ENCODE measurements at places on chromosomes 3 and 15.

DNA sequence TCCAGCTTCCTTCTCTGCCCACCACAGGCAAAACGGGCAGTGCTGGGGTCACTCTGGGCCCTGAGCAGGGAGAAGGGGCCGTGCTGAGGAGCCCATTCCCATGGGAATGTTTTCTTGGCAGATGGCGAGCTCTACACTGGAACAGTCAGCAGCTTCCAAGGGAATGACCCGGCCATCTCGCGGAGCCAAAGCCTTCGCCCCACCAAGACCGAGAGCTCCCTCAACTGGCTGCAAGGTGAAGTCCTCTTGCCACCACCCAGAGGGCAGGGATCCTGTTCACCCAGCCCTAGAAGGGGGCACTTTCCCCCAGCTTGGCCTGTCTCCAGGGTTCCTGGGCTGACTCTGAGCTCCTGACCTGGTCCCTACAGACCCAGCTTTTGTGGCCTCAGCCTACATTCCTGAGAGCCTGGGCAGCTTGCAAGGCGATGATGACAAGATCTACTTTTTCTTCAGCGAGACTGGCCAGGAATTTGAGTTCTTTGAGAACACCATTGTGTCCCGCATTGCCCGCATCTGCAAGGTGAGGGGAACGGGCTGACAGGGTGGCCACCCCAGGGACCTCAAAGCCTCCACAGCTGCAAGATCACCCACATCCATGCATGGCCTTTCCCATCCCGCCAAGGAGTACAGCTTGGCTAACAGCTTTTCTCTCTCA, 12.4 kb downstream of the CIB1 start:
- DNase-seq, result peak; percentile 50

DNA sequence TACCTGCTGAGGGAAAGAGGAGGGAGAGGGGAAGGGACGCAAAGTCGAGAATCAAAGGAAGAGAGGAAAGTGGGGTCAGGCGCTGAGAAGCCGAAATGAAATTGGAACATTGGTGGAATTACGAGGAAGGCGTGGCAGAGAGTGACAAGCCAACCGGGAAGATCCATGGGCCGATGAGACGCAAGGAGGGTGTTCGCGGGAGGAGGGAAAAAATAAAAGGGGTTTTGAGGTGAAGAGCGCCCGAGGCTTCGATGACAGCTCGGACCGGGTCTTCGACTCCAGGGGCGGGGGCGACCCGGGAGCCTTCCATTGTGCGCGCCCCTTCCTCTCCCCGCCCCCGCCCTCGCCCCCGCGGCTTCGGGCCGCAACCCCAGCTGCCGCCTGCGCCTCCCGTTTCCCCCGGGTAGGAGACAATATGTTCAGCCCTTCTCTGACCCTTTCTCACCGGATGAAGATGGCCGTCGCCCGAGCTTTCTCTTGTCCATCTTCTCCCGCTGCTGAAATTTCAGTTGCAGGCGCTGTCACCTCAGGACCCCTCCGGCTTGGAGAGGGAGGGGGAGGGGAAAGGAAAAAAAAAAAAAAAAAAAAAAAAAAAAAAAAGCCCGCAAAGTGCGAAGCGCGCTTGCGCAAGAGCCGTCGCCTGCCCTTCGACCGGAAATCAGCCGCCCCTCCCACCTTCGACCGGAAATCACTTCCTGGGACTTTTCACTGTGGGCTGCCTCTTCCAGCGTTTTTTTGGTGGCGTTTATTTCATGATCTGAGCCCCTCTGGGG, at the start of gene SENP7:
SENP7 (minus strand) TSS at position 567 of the 773 bp plus-strand sequence; CDS start at position 485, 82 bp downstream.
- DNase-seq, result peak; percentile 45

GRCh38 chr15:86571873-86572272, 492.2 kb downstream of the AGBL1 start:
- no peak for DNase-seq

GRCh38 chr3:67947808-67948508, 293.5 kb upstream of the SUCLG2 start:
- no peak for DNase-seq

DNA sequence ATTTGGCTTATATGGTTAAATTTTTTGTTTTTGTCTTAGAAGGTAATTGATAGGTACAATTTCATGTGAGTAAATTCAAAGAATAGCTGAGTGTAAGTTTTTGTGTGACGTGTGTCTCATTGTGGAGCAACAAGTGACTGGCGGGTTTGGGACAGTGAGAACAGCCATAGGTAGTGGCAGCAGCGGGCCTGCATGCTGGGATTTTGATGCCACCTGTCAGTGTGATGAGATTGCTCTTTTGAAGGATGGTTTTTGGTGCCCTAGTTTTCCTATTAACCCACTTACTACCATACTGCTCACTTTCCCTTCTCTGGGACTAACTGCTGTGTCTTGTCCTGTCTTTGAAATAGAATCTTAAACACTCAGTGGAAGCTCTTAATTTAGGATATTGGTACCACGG, 522.6 kb downstream of the NAALADL2 start:
- DNase-seq, result no peak

DNA sequence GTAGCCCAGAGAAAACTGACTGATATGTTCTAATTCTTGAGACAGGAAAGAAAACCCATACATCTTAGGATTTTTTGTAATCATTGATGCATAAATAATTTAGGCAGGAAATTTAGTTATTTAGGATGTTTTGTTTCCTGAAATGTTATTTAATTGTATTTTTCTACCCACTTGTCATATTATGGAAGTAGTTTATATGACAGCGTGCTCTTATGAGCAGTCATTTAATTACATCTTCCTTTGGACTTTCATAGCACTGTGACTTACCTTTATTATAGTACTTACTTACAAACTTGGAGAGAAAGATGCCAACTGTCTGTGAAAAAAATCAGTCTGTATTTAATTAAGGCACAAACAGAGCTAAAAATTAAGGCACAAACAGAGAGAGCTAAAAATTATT, 65.0 kb downstream of the AKAP13 start:
- no peak for DNase-seq

- no peak for DNase-seq
Measured at GRCh38 chr15:63539521-63539920, 35.1 kb downstream of the USP3 start.

GRCh38 chr15:94004697-94005096, 226.7 kb upstream of the MCTP2 start:
- no peak for DNase-seq

GRCh38 chr3:162171970-162172369, 675.4 kb downstream of the OTOL1 start:
- DNase-seq, result no peak

DNA sequence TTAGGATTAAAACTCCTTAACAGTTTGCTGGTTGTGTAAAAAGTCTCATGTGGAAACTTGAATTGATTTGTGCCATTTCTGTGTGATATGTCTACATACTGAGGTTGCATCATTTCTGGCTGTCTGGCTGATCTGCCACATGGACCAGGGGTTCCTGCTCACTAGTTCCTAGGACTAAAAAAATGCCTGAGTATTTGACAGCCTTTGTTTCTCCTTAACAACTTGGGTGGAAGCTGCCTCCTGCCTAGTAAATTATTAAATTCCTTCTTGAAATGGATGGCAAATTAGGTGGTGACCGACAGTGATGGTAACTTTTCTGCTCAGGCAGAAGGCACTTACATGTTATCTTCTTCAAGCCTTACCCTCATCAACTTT, 226.9 kb upstream of the MRPL3 start:
- no peak for DNase-seq

DNA sequence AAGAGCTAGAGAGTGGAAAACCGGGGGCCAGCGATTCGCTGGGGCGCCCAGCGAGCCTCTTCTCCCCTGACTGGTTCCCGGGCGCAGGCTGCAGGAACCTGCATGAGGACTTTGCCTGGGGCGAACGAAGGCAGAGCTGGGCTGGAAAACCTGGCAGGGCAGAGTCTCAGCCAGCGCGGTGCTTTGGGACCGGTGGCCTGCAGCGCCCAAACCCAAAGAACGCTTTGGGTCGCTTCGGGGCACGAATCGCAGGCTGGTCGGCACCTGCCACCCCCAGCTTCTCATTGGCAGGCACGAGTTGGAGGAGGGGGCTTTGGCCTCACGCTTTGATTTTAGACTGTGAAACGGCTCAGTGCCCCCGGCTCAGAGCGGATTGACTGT, 3.0 kb downstream of the ONECUT1 start:
- no peak for DNase-seq

DNA sequence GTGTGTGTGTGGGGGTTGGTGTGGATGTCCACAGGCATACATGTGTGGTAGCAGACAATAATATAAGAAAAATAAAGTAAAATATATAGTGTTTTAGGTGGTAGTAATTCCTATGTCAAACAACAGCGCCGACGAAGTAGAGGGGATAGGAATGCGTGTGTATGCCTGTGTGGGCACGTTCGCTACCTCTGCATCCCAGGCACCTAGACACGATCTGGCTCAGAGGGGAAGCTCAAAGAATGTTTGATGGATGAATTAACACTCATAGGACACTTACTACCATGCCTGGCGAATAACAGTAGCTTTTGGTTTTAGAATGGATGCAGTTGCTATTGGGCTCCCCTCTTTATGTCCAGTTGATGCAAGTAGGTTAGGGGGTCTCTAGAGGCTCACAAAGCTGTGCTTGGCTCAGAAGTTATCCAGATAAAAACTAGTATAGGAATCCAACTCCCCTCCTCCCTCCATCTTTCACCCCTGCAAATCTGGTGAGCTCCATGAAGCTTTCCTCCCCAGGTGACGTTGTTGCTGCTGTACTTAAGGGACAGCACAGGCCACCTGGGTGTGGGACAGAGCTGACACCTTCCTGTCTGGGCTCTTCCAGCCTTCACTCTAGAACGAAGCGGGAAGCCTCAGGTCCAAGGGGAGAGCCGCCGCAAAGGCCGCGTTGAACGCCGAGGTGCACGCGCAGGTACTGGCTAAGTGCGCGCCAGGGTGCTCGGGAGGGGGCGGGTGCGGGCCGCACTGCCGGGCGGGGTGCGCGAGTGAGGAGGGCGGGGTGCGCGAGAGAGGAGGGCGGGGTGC, 192.6 kb upstream of the LYSMD4 start:
- no peak for DNase-seq

- no peak for DNase-seq
Measured at GRCh38 chr15:87211547-87211946, 1045.0 kb downstream of the NTRK3 start.

GRCh38 chr15:28021281-28022039, 77.7 kb downstream of the OCA2 start:
- peak; percentile 33 for DNase-seq

DNA sequence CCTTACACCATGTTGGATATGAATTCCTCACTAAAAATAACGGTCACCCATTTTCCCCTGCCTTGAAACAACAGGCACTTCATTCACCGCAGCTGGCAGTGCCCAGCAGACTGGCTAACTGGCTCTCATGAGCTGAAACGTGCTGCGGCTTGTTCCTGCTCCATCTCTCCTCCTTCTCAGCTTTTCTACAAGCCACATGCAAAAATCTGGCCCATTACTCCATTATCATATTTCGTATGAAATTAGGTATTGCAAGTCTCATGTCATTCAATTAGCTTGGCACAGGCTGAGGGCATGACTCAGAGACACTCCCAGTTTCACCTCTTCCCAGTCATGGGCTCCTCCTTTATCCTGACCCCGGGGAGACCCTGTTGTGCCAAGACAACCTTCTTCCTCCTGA, 60.0 kb downstream of the MAGEF1 start:
- DNase-seq, result no peak

- no peak for DNase-seq
Measured at GRCh38 chr3:133278260-133279043, 121.4 kb upstream of the BFSP2 start.

GRCh38 chr3:134144694-134145093, 106.0 kb downstream of the RYK start:
- DNase-seq, result no peak

DNA sequence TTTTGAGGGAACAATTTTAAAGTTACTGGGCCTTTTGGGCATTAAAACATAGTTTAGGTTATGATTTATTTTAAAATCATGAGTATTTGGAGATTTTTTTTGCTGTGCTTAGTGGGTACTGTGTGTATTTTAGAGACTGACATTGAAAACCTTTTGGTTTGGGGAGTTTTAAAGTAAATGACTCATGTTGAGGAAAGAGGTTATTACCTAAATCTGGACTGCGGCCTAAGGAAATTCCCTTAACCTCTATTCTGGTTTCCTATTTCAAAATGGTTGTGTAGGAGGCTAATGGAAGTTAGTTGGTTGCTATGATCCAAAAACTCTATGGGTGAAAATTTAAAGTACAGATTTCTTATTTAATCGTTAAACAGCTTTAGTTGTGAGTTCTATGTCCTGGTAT, 57.3 kb upstream of the DPH6 start:
- no peak for DNase-seq

DNA sequence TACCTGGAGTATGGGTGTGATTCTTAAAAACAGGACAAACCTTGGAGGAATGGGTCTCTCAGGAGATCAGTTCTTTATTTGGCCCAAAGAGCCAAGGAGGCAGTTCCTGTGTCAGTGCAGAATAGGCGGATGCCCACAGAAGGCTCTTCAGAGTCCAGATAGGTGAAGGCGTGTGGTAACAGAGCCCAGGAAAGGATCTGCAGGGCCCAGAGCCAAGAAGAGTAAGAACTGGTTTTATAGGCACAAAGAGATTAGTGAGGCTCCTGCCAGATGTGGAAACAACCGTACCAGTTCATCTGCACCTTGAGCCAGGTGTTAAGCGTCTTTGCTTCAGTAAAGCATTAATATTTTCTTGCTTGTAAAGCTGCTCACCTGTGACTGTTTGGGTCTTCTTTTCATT, 140.1 kb upstream of the BFSP2 start:
- no peak for DNase-seq

GRCh38 chr3:155963570-155963969, 93.1 kb downstream of the GMPS start:
- DNase-seq, result no peak

DNA sequence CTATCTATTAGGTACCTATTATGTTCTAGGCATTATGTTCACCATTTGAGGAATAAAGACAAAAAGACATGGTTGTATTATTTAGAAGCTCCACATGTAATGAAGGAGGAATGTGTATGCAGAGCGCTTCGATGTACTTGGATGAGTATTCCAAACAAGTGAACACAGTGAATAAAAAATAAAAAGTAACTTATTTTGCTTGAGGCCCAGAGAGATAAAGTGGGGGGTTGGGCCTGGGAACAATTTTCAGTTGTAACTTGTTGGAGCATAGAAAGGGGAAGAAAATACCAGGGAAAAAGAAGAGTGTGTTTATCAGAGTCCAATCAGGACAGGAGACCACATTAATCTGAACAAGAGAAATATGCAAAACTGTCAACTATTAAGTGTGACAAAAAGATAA, 445.7 kb upstream of the BCHE start:
- no peak for DNase-seq

DNA sequence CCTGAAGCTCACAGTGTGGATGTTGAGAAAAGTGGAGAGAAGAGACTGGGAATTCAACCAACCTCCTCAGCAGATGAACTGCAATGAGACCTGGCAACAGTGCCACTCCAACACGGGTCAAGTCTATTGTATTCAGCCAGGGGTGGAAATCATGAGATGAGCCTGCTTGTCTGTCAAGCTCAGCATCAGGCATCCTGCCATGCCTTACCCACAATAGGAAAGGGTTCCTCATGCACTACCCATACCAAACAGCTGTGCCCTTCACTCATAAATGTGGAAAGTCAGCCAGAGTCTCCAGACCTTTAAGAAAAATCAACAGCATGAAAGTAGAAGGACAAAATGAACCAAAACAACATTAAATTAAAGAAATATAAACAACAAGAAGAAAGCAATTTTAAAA, 542.1 kb downstream of the EPHB1 start:
- no peak for DNase-seq

Data from thoracic aorta (tissue), 2 donors.